ENCODE measurements at places on chromosomes 2 and 18.

DNA sequence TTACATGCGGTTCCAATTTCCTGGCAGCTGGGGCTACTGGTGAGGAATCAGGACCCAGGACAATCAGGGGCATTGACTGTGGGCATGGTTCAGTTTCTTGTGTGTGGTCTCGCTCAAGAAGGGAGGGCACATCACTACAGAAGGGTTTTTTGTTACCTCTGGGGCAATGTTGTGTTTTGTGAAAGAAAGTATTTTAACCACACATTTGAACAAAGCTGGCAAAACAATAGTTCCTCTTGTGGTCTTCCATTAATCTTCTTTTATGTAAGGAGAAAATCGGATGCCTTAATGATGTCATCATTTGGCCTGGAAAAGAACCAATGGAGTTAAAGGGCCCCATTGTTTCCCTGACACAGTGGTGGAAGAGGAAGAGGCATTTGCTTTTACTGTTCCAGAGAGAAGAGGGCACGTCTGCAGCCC, 197.4 kb downstream of the SH3BP4 start:
- H3K4me1 ChIP-seq = no peaks in the 10 kb centered on the region
- H3K27ac ChIP-seq = no peak overlapping the region
- peaks cover 11% of the 10 kb centered on the region for H3K27me3 ChIP-seq
- H3K36me3 ChIP-seq = no peaks in the 10 kb centered on the region

- peaks cover 71% of the 10 kb centered on the region for H3K27me3 ChIP-seq
- no peak for DNase-seq
- H3K4me1 ChIP-seq = no peaks in the 10 kb centered on the region
Measured at GRCh38 chr18:48184118-48184517, 225.1 kb downstream of the ZBTB7C start.

DNA sequence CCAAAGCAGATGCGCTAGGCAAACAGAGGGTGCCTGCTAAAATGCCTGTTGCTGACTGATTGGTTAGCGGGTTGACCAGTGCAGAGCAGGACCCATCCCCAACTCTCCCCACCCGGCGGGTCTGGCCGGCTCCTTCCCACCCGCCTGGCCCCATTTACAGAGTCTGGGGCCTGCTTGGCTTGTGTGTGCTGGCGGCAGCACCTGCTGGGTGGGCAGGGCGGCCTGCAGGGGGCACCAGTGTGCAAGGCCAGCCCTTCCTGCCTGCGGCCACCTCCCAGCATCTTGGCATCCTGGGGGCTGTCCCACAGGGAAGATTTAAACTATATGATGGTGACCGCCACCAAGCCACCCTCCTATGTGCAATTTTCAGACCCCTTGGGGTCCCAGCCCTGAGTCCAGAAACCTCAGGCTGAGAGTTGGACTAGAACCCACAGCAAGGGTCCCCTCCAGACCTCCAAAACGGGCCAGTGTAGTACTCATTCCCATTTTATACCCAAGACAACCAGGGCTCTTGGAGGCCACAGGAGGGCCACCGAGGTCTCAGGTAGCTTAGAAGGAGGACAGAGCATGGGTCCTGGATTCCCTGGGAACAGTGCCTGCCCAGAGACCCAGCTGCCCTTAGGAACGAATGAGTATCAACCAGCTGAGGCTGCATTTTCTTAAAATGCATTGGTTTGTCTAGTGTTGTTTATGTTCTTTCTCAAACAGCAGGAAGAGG, 173.6 kb downstream of the SMAD7 start:
- H3K4me1 ChIP-seq = peaks cover 1% of the 10 kb centered on the region
- peak; percentile 66 for DNase-seq
- no peak overlapping the region for H3K27ac ChIP-seq
- no peak overlapping the region for H3K4me3 ChIP-seq
- no peaks in the 10 kb centered on the region for H3K27me3 ChIP-seq

DNA sequence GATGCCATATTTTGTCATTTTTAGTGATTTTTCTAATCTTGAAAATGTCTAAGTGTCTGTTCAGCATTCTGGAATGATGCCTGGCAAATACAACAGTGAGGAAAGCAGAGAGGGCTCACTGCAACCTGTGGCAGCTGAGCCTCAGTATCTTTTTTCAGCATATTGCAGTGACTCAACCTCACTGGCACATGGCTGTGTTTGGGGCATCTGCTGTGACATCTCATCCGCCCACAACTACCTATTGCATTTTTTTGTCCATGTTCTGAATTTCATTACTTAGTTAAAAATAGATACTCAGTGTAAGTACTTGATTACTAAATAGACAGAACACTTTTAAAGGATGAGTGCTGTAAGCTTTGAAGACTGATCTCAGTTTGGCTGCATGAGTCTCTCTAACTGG, 10.7 kb downstream of the BABAM2 start:
- H3K4me3 ChIP-seq = no peak overlapping the region
- H3K36me3 ChIP-seq = peaks cover 81% of the 10 kb centered on the region
- peaks cover 47% of the 10 kb centered on the region for H3K4me1 ChIP-seq
- no peak overlapping the region for H3K27ac ChIP-seq
- H3K27me3 ChIP-seq = no peaks in the 10 kb centered on the region

GRCh38 chr2:184769023-184769422, 170.7 kb downstream of the ZNF804A start:
- no peak for DNase-seq
- no peaks in the 10 kb centered on the region for H3K27me3 ChIP-seq
- H3K4me3 ChIP-seq = no peak overlapping the region
- no peak overlapping the region for H3K27ac ChIP-seq

GRCh38 chr2:226892729-226893128, 56.9 kb downstream of the RHBDD1 start:
- H3K36me3 ChIP-seq = peaks cover 44% of the 10 kb centered on the region
- DNase-seq = no peak
- H3K4me1 ChIP-seq = peaks cover 6% of the 10 kb centered on the region
- no peak overlapping the region for H3K4me3 ChIP-seq
- H3K27me3 ChIP-seq = no peaks in the 10 kb centered on the region

DNA sequence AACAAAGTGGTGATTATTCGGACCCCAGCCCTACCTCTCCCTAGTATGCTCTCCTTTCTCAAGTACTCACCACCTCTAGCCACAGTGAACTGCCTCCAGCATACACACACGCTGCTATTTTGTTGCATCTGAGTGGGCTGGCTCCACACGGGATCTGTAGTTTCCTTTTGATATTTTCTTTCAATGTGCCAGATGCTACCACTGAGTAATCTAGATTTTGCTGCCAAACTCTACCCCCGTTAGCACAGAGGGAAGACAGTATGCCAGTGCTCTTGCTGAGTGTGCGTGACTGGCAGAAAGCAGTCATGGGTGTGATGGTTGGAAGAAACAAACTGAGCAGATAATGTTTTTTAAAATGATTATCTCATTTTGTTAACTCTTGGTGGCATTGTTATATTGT, 11.6 kb downstream of the CFLAR start:
- peak overlapping the region; percentile 90 for H3K4me3 ChIP-seq
- DNase-seq = no peak
- H3K27ac ChIP-seq = peak overlapping the region; percentile 98
- H3K36me3 ChIP-seq = peaks cover 1% of the 10 kb centered on the region

DNA sequence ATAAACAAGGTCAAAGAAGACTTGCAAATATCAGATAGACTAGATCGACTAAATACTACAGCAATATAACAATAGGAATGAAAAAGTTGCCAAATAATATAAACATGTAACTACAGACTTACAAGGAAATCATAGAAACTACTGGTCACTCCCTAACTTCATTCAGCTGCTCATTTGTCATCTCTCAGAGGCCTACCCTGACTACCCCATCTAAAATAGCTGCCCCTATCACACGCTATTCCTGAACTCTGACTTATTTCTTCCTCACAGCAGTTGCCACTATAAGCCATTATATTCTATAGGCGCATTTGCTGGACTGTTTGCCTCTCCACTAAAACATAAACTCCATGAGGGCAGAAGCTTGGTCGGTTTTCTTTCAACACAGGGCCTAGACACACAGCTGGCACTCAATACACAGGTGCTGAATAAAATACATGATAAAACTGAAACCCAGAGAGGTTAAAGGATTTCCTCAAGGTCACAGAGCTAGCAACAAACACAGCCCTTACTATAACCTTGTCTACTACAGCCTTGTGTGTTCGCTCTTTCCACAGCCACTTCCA, 1.8 kb downstream of the STRN start:
- H3K36me3 ChIP-seq = peaks cover 10% of the 10 kb centered on the region
- no peaks in the 10 kb centered on the region for H3K27me3 ChIP-seq
- H3K4me1 ChIP-seq = peaks cover 54% of the 10 kb centered on the region
- peak overlapping the region; percentile 96 for H3K27ac ChIP-seq
- H3K4me3 ChIP-seq = peak overlapping the region; percentile 98

DNA sequence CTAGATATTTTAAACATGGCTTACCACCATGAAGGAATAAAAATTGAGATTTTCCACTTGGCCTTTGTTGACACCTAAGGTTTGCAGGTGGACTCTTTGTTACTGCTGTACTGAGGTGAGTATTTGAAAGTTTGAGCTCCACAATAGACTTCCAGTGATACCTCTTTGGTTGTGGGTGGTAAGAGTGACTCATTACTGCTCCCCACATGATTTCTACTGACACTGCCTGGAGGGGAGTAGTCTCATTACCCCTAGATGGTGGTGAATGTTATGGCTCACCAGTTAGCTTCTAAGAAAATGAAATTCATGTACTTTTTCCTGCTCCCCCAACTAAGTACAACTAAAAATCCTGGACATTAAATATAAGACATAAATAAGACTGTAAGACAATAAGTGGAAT, 1183.1 kb upstream of the TMEFF2 start:
- no peaks in the 10 kb centered on the region for H3K36me3 ChIP-seq
- DNase-seq = no peak
- no peaks in the 10 kb centered on the region for H3K4me1 ChIP-seq
- no peak overlapping the region for H3K27ac ChIP-seq

DNA sequence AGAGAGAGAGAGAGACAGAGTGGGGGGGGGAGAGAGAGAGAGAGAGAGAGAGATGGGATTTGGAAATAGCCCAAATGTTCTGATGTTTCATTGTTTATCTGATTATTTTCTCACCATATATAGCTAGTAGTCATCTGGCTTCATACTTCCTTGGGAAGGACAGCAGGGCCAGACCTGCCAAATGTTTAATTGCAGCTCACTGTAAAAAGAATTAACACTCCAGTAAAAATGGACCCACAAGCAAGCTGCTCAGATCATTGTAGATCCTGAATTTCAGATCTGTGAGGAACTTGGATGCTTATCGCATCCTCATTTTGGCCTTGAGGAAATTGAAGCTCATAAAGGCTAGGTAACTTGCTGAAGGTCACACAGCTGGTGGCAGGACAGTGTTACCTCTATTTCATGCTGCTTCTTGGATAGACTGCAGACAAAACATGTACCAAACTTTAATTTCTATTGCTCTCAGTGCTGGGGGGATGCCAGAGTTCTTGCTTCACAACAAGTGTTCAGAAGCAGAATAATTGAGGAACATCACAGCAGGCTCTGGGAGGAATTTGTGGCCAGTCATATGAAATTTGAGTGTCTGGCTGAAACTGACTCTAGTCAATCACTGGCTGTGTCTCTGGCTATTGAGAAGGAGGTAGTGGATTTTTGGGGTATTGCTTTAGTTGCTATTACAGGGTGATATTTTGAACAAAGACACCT, 223.5 kb downstream of the PIK3C3 start:
- no peaks in the 10 kb centered on the region for H3K27me3 ChIP-seq
- no peaks in the 10 kb centered on the region for H3K4me1 ChIP-seq
- no peaks in the 10 kb centered on the region for H3K36me3 ChIP-seq

DNA sequence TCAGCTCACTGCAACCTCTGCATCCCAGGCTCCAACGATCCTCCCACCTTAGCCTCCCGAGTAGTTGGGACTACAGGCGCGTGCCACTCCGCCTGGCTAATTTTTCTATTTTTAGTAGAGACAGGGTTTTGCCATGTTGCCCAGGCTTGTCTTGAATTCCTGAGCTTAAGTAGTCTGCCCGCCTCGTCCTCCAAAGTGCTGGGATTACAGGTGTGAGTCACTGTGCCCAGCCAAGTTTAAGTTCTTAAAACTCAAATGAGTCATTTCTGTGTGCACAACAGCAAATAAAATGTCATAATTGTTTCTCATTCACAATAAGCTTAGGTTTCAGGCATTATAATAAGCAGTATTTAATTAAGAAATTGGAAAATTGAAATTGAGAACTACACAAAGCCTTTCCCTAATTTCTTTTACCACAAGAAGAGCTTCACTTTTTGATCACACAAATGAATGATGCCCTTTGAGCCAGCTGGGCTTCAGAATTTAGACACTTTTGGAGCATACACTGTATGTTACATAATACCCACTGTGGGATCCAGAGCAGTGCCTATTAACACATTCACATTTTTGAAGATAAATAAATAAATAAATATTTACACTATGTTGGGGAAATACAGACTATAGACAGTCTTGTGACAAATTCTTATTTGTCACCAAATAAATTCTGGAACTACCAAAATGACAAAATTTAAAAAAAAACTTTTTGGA, 8.6 kb upstream of the ME2 start:
- no peak overlapping the region for H3K27ac ChIP-seq
- no peaks in the 10 kb centered on the region for H3K4me1 ChIP-seq
- H3K36me3 ChIP-seq = no peaks in the 10 kb centered on the region

DNA sequence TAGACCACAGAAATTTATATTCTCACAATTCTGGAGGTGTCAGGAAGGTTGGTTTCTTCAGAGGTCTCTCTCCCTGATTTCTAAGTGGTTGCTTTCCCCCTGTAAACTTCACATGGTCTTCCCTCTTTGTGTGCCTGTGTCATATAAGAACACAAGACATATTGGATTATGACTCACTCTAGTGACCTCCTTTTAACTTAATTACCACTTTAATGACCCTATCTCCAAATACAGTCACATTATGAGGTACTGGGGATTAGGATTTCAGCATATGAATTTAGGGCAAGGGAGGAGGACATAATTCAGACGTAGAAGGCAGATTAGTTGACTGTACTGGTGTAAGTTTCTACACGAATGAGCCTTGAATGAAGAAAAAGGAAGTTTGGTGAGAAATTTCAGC, 38.2 kb upstream of the EPHA4 start:
- H3K36me3 ChIP-seq = no peaks in the 10 kb centered on the region
- no peak for DNase-seq
- peaks cover 14% of the 10 kb centered on the region for H3K27me3 ChIP-seq
- no peaks in the 10 kb centered on the region for H3K4me1 ChIP-seq
- H3K27ac ChIP-seq = no peak overlapping the region

- no peak overlapping the region for H3K4me3 ChIP-seq
- no peak overlapping the region for H3K27ac ChIP-seq
- peaks cover 3% of the 10 kb centered on the region for H3K27me3 ChIP-seq
- H3K36me3 ChIP-seq = no peaks in the 10 kb centered on the region
Measured at GRCh38 chr2:207686812-207687211, 24.6 kb upstream of the CCNYL1 start.

DNA sequence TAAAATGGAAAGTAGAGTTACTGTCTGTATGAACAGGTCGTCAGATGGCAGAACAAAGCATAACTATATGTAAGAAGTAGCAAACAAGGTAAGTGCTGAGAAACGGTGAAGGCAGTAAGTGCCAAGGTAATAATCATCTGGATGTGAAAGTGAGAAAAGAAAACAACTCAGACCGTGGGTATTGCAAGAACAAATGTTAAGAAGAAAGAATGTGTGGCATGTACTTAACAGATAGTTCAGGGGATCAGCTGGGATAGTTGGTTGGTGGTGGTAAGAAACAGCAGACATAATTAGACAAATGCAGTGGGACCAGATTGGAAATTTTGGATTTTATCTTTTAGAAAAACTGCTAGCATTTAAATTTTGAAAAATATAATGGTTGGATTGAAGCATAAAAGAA, 375.8 kb upstream of the NXPH2 start:
- no peaks in the 10 kb centered on the region for H3K4me1 ChIP-seq
- H3K36me3 ChIP-seq = no peaks in the 10 kb centered on the region
- no peaks in the 10 kb centered on the region for H3K27me3 ChIP-seq
- H3K27ac ChIP-seq = no peak overlapping the region
- DNase-seq = no peak

GRCh38 chr2:82485701-82486100, 1973.4 kb downstream of the SUCLG1 start:
- H3K36me3 ChIP-seq = no peaks in the 10 kb centered on the region
- no peak for DNase-seq
- no peak overlapping the region for H3K4me3 ChIP-seq
- no peaks in the 10 kb centered on the region for H3K27me3 ChIP-seq
- no peak overlapping the region for H3K27ac ChIP-seq

GRCh38 chr2:9474361-9475057, at the start of gene IAH1:
Gene IAH1, plus strand, starts transcription at chr2:9474551. Its CDS starts 16 bp downstream, at chr2:9474567.
- peaks cover 17% of the 10 kb centered on the region for H3K4me1 ChIP-seq
- H3K4me3 ChIP-seq = peak within 1 kb of the TSS; percentile 89
